ENCODE measurements at places on chromosomes 12 and 14.

GRCh38 chr12:15276088-15276698 lies 46.1 kb upstream of the PTPRO start:
- no peak for DNase-seq

DNA sequence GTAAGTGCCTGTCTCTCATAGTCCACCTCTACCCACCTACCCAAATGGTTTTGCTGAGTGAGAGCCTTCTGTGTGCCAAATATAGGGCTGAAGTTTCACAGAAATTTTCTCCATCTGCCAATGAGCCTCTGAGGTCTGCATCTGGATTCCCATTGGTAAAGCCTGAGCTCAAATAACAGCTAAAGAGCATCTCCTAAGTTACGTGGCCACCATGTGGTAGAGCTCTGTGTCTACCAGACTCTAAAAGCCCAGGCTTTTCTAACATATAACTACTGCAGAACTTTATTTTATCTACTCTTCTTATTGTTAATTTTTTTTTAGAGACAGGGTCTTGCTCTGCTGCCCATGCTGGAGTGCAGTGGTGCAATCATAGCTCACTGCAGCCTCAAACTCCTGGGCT lies 16.0 kb downstream of the AMDHD1 start:
- DNase-seq: no peak

DNA sequence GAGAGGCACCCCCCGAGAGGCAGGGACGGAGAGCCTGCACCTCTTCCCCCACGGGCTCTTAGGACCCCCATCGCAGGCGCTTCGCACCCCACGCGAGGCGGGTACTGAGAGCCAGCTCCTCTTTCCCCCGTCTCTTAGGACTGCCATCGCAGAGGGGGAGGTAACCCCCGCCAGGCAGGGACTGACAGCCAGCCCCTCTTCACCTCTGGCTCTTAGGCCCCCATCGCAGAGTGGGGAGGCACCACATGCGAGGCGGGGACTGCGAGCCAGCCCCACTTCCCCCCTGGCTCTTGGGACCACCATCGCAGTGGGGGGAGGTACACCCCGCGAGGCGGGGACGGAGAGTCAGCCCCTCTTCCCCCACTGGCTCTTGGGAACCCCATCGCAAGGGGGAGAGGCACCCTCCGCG lies 46.1 kb downstream of the DDX11 start:
- DNase-seq: no peak

- no peak for DNase-seq
These were observed 7.5 kb downstream of the NUBPL start for GRCh38 chr14:31568671-31569070.

DNA sequence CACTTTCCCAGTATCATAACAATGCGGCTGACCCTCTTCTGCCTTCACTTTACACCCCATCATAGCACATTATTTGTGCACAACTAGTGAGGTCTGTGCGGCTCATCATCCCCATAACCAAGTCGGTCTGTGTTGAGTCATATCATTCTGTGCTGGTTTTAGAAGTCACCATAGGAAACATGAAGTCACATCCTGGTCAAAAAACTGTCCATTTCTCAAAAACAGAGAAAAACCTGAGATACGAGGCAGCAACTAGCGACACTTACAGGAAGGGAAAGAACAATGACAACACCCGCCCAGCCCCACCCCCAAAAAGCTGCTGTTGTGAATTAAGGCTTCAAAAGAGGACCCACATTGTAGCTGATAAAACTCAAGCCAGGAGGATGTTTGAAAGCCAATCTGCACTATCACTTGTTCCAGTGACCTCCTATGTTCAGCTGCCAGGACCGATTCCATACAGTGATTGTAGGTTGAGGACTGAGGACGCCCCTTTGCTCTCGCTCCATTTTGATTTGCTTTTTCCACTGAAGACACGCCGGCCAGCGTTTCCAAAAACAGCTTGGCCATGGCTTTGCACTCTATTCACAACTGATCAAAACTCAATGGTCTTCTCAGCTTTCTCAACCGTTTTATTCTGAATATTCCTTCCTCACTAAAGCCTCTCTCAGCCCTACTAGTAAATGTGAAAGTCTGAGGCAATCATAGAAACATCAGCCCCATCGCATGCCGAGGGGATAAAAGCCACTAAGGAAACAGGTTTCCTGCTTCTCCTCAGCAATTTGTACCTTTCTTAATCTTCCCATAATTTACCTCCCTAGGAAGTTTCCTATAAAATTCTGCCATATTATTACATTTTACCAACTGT lies 87.5 kb downstream of the DUSP16 start:
- no peak for DNase-seq

DNA sequence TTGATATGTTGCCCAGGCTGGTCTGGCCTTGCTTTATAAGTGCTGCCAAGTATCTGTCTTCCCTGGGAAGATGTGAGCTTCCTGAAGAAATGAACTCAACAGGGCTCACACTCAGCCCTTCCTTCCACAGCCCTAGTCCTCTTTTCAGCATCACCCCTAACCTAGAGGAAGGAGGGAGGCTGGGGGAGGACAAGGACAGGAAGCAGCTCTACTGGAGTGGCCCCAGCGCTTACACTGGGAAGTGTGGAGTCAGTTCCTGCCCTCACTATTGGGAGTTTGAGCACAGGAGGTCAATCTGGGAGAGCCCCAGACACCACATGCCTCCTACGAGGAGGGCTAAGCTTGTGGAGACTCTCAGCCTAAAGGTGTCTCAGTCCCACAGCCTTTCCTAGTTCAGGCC lies 16.8 kb downstream of the GALNT6 start:
- DNase-seq: no peak

- no peak for DNase-seq
These were observed 29.0 kb upstream of the MSI1 start for GRCh38 chr12:120397824-120398540.

- DNase-seq: no peak
These were observed 60.4 kb upstream of the IFNG-AS1 start for GRCh38 chr12:67928621-67929383.

DNA sequence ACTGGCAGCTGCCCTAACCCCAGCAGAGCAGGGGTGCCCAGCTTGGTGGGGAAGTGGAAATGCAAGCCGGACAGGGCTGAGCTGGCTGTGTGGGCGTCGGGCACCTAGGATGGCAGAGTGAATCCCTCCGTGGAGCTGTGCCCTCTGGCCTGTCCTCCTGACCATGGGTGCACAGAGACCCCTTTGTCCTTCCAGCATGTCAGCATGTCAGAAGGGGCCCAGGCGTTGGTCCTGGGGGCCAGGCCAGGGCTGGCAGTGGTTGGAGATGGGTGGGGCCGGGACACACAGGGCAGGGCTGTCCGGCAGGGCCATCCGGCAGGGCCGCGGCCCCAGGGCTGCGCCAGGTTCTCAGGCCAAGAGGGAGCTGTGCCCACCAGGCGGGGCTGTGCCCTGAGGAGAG lies 8.8 kb upstream of the TEX22 start:
- no peak for DNase-seq

DNA sequence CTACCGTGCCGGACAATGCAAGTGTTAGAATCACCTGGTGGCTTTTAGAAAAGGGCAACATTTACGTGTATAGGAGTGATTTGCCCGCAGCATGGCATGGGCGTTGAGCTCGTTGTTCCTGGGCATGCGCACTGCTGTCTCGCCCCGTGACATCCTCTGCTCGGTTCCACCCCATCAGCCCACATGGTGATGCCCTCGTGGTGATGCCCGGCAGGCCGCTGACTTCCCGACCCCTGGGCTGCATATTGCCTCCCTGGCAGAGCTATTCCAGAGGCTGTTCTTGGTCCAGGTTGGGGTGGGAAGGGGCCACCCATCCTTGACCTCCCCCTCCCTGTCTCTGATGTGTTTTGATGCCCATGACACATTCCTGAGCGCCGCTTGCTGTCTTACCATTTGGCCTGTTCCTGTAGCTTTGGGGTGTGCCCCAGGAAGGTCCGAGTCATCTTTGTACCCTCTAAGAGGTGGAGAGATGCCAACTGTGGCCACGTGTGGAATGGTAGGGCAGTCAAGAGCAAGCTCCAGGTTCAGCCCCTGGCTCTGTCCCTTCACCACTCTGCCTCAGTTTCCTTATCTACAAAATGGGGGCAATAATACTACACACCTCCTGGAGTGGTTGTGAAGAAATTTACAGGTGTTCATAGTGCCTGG lies 4.8 kb downstream of the HIP1R start:
- DNase-seq: no peak

DNA sequence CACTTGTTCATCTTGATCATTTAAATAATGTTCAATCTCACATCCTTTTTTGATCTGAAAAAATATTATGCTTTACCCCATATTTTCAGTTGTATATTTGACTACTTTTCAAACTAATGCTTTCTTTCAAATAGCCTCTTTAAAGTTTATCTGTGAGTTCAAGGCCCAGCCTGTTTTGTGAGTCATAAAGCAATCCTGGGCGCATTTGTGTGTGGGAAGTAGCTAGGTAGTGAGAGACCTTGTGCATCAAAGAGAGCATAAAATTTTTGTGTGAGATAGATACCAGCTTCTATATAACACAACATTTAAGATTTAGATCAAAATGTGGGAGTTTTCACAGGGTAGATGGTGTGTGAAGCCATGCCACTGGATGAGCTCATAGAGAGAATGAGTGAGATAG lies 405.6 kb downstream of the NAV3 start:
- no peak for DNase-seq

- DNase-seq: no peak
These were observed 7.6 kb upstream of the LRTM2 start for GRCh38 chr12:1812650-1813302.

DNA sequence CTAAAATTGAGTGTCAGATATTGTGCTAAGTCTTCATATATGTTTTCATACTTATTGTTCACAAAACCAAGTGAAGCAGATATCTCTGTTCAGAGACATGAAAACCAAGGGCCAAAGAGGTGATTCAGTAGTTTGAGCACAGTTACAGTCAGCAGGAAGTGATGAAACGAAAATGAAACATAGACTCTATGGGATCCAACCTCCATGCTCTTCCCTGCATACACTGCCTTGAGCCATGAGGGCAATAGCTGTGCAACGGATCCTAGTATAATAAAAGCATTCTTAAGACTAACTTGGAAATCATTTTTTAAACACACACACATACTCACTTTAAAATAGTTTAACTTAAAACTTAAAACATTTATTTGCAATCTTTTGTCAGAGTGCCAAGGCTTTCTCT lies 27.9 kb downstream of the ESR2 start:
- no peak for DNase-seq

DNA sequence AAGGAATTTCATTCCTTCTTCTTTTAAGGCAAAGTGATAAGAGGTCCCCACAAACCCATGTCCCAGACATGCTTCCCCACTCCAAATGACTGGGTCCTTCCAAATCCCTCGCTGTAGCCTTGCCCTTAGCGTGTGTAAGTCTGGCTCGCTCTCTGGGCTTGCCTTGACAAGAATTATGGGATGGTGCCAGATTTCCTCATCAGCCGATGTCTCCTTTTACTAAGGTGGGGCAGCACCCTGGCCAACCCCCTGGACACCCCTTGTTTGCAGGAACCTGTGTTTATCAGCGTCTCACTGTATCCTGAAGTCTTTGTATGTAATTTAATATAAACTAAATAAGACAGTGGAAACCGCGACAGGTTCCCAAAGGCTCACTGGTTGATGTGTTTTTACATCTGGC lies 493.3 kb downstream of the EGLN3 start:
- no peak for DNase-seq

- DNase-seq: no peak
These were observed 320.1 kb upstream of the RTL1 start for GRCh38 chr14:101223561-101224162.

- no peak for DNase-seq
These were observed 334.0 kb upstream of the PRICKLE1 start for GRCh38 chr12:42923583-42923982.

GRCh38 chr12:1885599-1886245 lies 32.7 kb downstream of the CACNA2D4 start:
- DNase-seq: no peak

DNA sequence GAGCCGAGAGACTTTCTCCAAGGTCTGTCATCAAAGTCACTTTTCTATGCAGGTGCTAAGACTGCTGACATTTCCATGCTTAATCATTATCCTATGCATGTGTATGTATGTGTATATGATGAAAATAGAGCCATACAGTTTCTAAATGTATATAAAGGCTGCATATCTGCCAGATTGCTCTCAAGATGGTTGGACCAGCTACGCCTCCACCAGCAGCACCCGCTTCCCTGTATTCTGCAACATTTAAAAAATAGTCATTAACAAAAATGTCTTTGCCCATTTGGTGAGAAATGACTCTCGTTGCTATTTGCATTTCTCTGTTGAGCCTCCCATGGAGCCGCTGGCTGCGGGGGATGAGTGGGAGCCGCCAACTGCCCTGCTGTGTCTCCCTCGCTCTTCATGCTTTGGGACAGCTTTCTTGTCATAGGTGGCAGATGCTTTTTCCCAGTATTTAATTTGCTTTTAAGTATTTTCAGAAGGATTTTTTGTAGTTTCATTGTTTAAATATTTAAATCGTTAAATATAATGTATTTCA lies 54.7 kb downstream of the DYNC1H1 start:
- no peak for DNase-seq

DNA sequence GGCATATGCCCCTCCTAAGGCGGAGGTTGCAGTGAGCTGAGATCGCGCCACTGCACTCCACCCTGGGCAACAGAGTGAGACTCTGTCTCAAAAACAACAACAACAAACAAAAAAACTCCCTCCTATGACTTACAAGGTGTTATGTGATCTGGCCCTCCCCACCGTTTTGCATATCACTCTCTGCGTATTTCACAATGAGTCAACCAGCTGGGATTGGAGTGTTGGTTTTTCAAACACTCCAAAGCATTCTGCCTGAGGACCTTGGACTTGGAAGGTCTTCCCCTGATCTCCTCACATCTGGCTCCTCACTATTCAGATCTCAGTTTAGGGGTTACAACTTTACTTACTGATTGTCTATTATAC lies 14.0 kb downstream of the MANSC1 start:
- no peak for DNase-seq

- DNase-seq: no peak
These were observed 268.7 kb downstream of the TMEM132D start for GRCh38 chr12:129635021-129635685.

DNA sequence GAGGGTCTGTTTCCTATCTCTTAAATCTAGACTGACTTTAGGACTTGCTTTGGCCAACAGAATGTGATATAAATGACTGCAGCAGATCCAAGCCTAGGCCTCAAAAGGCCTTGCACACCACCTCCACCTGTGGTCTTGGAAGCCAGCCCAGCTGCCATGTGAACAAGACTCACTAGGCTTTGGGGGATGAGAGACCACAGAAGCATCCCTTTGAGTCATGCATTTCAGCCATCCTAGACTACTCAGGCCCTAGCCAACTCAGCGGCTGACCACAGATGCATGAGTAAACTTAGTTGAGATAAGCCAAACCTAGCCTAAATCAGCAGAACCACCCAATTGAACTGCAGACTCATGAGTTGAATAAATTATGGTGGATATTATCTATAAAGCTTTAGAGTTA lies 87.7 kb downstream of the KCNH5 start:
- DNase-seq: no peak

DNA sequence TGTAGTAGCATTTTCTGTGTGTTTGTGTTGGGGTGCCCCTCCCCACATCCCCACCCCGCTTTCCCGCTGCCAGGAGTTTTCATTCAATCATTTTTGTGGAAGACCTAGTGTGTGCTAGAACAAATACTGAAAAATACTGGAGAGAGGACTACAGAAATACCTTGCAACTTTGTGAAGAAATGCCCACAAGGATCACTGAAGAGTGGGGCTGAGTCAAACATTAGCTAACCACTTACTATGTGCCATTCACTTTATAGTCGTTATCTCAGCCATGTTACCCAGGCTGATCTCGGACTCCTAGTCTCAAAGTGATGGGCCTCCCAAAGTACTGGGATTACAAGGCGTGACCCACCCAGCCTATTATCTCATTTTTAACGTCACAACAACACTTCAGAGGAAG lies 559 bp upstream of the LMBR1L start:
- no peak for DNase-seq

GRCh38 chr14:50030036-50030435 lies 86.3 kb downstream of the VCPKMT start:
- no peak for DNase-seq

GRCh38 chr12:34033628-34034296 lies 11.5 kb downstream of the ALG10 start:
- no peak for DNase-seq
